ENCODE measurements at places on chromosomes 11 and 22.

- DNase-seq, result no peak
Observed at GRCh38 chr11:31664129-31664528, 147.0 kb downstream of the PAX6 start.

DNA sequence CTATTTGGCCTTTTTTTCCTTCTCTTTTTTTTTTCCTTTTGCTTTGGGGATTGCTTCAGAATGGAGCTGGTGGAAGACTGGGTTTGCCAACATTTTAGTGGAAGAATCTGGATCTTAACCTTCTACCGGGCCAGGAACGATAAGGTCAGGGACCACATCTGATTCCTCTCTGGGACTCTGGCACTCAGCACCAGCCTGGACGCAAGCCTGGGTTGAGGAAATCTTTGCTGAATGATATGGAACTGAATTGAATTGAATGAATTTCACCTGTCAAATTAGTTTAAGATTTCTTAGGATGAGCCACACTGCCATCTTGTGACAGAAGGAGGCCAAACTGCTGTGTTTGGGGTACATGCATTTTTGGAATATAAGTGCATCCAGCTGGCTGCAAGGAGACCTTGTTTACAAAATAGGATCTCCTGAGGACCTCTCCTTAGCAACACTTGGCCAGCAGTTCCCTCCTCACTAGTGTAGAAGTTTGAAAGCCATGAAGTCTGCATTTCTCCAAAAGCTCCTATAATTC, 30.4 kb downstream of the TPBGL start:
- no peak for DNase-seq

- DNase-seq, result no peak
Observed at GRCh38 chr22:42072606-42073330, 1.3 kb upstream of the PHETA2 start.

DNA sequence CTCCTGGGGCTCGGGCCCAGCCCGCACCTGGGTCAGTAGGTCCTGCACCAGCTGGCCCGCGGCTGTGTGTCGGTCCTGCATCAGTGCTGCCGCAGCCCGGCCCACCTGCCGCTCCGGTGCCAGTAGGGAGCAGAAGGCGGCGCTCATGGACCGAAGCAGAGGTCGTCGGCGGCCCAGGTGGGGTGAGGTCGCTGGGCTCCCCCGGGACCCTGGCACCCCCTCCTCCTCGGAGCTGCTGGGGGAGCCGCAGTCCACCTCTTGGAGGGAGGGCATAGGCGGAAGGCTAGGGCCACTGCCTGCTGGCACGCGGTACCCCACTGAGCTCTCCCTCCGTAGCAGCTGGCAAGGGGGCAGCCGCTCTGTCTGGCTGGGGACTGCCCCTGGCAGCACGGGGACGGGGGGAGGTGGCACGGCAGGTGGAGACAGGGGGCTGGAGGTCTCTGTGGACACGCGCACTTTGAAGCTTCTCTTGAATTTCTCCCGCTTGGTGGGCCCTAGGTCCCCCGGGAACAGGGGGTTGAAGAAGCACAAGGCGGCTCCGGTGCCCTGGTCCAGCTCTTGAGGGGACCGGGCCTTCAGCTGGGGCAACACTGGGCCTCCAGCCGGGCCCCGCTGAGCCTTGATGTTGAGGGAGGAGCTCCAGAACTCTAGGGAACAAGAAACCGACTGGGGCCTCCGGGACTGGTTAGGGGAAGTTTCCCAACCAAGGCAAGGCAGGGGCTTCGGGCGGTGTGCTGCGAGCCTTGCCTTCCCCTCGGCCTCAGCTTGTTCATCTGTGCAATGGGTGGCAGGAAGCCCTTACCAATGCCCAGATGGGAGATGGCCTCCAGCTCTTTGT, 1.4 kb downstream of the RIN1 start:
- DNase-seq, result no peak

DNA sequence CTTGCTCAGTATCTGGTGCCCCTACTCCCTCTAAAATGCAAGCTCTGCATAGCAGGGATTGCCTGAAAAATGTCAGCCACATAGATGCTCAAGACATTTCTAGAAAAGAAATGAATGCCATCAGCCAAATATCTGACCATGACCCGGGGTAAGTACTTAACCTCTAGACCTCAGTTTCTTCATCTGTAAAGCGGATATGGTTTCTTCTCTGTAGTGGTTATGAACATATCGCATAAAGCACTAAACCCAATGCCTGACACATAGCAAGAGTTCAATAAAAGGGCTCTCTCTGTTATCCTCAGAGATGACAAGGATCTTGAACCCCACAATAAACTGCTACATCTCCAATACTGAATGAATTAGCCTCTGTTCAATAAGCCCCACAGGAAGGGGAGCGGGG, 122.6 kb downstream of the ABTB2 start:
- DNase-seq, result no peak

GRCh38 chr11:87281496-87281895, 243.8 kb downstream of the TMEM135 start:
- DNase-seq, result no peak

DNA sequence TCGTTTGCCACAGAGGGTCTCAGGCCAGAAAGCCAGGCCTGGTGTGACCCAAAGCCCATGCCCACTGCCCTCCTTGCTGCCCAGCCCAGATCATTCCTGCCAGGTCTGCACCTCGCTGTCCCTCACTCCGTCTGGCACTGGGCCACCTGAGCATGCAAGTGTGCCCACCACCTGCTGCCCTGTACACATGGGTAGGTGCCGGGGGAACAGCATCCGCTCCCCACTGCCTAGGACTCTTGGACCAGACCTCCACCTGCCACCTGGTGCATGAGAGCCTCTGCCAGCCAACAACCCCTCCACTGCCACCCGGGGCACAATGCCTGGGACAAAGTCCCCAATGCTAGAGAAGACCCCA, 12.5 kb downstream of the MGAT3 start:
- no peak for DNase-seq

- no peak for DNase-seq
Observed at GRCh38 chr11:45056529-45056928, 89.9 kb upstream of the PRDM11 start.

GRCh38 chr11:128759597-128759996, 65.7 kb downstream of the FLI1 start:
- DNase-seq, result no peak

DNA sequence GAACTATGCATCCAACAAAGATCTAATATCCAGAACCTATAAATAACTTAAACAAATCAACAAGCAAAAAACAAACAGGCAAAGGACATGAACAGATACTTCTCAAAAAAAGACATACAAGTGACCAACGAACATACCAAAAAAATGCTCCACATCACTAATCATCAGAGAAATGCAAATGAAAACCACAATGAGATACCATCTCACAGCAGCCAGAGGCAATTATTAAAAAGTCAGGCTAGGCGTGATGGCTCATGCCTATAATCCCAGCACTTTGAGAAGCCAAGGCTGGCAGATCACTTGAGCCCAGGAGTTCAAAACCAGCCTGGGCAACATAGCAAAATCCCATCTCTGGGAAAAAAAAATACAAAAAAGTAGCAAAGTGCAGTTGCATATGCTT, 10.7 kb downstream of the SAA4 start:
- DNase-seq, result no peak

DNA sequence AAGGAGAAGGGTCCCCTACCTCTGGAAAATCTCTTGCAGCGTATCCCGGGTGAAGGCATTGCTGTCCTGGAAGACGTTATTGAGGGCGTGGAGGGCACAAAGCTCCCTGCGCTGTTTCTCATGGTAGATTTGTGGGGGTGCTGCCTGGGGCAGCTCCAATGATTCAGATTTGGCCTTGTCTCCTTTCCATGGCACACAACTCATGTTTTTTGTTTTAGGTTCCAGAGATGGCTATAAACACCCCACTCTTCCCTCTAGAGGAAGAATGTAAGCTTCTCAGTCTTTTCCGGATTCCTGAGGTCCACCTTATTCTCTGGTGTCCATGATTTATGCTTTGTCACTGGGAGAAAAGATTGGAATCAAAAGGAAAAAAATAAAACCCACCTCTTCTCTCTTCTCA, 959 bp downstream of the JOSD1 start:
- no peak for DNase-seq

DNA sequence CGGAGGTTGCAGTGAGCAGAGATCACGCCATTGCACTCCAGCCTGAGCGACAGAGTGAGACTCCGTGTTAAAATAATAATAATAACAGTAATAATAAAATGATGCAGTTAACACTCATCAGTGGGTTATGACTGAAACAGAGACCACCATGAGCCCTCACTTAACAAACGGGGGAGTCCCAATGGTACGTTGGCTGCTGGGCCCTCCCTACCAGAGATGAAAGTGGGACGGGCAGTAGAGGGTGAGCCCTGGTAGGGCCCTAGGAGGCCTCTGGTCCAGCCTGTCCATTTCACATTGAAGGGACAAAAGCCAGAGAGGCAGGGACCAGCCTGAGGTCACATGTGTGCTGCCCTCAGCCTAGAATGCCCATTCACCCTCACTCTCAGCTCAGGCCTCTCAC, 13.7 kb upstream of the KIAA0930 start:
- no peak for DNase-seq

GRCh38 chr22:48493733-48494132, 1333.9 kb downstream of the BRD1 start:
- no peak for DNase-seq

DNA sequence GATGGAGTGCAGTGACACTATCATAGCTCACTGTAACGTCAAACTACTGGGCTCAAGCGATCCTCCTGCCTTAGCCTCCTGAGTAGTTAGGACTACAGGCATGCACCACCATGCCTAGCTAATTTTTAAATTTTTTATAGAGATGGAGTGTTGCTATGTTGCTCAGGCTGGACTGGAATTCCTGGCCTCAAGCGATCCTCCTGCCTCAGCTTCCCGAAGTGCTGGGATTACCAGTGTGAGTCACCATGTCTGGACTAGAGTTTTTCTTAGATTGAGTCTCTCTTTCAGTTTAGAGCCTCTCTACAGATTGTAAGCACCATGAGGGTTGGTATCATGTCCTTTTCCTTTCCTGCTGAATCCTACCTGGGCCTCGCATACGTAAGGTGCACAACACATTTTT, 57.3 kb upstream of the ALKBH3 start:
- no peak for DNase-seq

DNA sequence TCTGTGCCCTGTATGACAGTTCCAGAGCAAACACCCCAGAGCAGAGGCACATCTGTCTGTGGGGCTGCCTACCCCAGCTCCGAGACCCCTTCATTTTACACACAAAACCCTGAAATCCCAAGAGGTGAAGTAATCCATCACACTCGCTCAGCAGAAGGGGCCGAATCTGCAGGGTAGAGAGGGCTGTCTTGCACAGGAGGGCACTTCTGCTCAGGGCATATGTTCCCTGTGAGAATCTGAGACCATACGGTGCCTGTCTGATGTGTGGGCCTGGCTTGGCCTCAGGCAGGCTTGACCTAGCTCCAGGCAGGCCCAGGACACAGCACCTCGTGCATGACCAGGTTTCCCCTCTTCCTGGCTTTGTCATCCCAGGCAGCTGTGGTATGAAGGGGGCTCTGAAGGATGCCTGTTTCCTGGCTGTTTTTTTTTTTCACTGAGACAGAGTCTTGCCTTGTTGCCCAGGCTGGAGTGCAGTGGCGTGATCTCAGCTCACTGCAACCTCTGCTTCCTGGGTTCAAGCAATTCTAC, 37.2 kb downstream of the GRIK4 start:
- DNase-seq, result no peak

DNA sequence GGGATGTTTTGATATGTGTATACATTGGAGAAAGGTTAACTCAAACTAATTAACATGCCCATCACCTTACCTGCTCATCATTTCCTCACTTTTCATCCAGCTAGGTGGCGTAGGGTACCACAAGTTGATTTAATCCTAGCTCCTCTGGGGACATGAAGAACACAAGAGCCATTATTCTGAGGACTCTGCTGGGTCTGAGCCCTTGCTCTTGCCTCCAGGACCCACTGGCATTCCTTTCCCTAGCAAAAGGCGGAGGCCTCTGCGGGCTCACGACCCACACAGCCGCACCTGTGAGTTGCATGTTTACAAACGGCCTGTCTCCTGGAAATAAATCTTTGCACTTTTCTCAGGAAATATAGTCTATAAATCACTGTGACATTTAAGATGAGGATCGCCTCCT, 871.9 kb downstream of the TBC1D22A start:
- no peak for DNase-seq

GRCh38 chr11:133895061-133895479, 49.8 kb upstream of the SPATA19 start:
- no peak for DNase-seq

- DNase-seq, result no peak
Observed at GRCh38 chr11:117806846-117807245, 9.8 kb upstream of the DSCAML1 start.

DNA sequence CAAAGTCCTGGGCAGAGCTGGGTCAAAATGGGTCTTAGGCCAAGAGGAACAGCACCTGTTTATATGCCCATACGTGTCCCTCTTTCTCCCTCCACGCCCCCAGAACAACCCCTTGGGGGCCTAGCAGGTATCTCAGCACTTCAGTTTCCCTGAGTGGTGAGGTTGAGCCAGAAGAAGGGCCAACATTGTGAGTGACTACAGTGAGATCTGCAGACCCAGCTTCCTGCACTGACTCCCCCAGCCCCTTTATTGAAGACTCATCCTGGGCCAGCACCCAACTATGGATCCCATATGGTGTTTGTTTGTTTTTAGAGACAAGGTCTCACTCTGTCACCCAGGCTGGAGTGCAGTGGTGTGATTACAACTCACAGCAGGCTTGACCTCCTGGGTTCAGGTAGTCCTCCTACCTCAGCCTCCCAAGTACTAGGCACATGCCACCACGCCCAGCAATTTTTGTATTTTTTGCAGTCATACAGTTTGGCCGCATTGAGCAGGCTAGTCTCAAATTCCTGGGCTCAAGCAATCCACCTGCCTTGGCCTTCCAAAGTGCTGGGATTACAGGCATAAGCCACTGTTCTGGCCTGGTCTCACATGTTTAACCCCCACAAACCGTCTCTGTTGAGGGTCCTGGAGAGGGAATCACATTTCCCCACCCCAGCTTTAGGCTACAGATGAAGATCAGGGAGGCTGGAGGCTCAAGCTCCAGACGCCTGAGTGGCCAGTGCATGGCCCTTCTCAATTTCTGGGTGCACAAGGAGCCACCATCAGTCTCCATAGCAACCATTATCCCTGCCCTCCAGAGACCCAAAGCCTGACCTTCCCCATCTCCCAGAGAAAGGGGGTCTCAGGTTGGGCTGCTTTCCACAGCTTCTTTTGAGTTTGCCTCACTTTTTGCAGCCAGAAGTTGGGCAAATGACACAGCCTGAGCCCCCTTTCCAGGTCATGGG, 1.7 kb upstream of the LARGE2 start:
- DNase-seq, result no peak

All from DMS153 (cell line).